ENCODE measurements at places on chromosomes 2 and 18.

DNA sequence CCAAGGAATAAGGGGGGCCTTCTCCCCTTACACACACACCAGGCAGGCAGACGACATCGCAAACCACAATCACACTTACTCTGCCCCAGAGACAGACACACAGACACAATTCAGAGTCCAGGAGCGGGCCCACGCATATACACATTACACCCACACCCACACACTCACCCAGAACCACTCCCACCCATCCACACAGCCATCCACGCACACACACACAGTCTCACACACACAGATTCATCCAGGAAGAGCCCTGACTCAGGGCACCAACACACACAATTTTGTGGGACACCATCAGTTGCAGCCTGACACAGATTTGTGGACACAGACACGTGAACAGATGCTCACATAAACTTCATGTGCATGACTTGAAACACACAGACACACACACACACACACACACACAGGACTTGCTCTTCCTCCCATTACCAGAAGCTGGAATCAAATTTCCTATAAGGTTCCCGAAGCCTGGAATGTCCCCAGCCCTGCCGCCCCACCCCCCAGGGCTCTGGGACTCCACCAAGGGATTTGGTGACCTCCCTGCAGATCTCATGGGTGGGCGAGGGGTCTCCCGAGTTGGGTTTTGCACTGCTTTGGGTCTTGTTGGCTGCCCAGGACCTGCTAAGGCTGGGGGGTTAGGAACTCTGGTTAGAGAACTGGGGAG is 23.5 kb downstream of the TNS1 start:
- DNase-seq, result no peak

DNA sequence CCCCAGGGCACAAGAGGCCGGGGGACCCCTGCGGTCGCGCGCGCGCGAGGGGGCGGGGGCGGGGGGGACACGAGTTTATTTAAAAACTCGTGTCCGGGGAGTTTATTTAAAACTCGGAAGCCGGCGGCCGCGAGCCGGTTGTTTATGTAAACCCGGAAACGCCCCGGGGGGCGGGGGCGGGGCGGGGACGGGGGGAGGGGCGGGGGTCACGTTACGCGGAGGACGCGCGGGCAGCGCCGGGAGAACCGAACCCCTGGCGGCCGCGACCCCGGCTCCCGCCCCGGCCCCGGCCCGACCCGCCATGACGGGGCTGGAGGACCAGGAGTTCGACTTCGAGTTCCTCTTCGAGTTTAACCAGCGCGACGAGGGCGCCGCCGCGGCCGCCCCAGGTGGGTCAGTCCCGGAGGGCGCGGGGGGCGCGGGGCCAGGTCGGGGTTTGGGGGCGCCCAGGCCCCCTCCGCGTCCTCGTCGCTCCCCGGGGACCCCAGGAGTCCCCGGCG is 4.4 kb downstream of the NFATC1 start:
- DNase-seq, result peak; percentile 84

GRCh38 chr2:168136392-168136977 is 110.9 kb downstream of the STK39 start:
- no peak for DNase-seq

- DNase-seq, result no peak
Observed at GRCh38 chr2:66212749-66213148, 222.2 kb upstream of the MEIS1 start.

- no peak for DNase-seq
Observed at GRCh38 chr18:73270920-73271634, 403.3 kb upstream of the NETO1 start.

GRCh38 chr18:12996661-12997292 is 5.6 kb downstream of the CEP192 start:
- DNase-seq, result no peak

DNA sequence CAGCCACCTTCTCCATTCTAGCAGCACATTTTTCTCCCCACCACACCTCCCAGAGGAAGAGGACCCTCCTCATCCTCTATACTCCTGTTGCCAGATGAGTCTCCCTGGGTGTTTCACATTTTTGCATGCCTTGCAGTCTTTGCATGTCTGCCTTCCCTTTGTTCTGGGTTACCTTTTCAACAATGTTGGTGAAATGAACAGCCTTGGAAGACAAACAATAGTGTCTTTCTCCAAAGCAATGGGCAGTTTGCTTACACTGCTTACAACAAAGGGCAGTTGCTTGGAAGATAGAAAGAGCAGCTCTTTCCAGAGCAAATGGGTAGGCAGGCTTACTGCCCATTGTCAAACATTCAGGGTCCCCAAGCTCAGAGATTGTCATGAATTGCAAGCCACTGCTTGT is 14.5 kb upstream of the SEH1L start:
- DNase-seq, result no peak

- no peak for DNase-seq
Observed at GRCh38 chr2:121803503-121803902, 48.1 kb downstream of the TSN start.

- no peak for DNase-seq
Observed at GRCh38 chr2:227117852-227118251, 46.2 kb downstream of the COL4A4 start.

DNA sequence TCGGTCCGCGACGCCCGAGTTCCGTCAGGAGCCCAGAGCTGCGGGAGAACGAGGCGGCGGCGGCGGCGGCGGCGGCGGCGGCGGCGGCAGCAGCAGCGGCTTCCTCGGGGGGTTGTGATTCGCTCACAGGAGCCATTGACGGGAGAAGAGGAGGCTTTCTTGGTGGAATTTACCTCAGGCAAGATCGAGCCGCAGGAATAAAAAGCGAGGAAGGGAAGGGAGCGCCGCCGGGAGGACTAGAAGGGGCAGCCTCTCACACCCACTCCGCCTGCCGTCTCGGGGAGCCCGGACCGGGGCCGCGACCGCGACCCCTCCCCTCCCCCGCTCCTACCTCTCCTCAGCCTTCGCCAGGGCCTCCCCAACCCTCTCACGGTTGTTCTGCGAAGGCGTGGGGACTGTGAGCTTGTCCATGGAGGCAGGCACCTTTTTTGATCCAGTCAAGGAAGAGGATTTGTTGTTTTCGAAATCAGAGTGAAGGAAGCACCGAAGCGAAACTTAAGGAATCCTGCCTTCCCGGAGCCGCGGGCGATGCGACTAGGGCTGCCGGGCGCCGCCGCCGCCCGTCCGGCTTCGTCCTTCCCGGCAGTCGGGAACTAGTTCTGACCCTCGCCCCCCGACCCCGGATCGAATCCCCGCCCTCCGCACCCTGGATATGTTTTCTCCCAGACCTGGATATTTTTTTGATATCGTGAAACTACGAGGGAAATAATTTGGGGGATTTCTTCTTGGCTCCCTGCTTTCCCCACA is 506 bp downstream of the BMPR2 start:
- no peak for DNase-seq

DNA sequence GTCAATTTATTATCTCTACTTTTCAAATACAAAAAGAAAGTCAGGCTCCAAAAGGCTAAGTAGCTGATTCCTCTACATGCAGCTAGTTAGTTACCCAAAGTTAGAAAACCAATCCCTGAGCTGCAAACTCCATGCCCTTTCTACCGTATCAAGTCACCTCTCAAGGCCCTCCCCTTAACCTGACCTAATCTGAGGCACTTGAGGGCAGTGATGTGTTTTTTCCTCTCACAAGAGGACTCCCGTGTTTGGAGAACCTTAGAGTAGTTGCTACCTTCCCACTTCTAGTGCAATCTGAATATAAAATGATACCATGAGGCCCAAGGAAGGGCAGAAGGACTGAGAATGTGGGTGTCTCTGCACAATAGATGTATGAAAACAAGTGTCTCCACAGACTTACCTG is 907.9 kb upstream of the CELF4 start:
- no peak for DNase-seq

Data from ascending aorta (tissue), 2 donors.